CD4-positive, CD25-positive, alpha-beta regulatory T cell (primary cell): ENCODE measurements at places on chromosomes 12 and 14. TPM values are rescaled to one million over a fixed set of nuclear protein-coding genes. Genes with fewer than 3 reads are reported as not detected.
A peak's percentile ranks its signal among the peaks of the same experiment; 100 is the strongest.

- H3K4me3 ChIP-seq, result no peak overlapping the region
- H3K27me3 ChIP-seq, result no peaks in the 10 kb centered on the region
- H3K4me1 ChIP-seq, result peaks cover 8% of the 10 kb centered on the region
Measured at GRCh38 chr12:546265-546919, 86.7 kb downstream of the B4GALNT3 start.

Gene HOXC10
- not detected for polyA plus RNA-seq

GRCh38 chr14:52949711-52950409 is 990 bp downstream of the FERMT2 start:
- peaks cover 26% of the 10 kb centered on the region for H3K4me1 ChIP-seq
- no peaks in the 10 kb centered on the region for H3K36me3 ChIP-seq
- no peak for DNase-seq
- peak overlapping the region; percentile 75 for H3K4me3 ChIP-seq
- no peak overlapping the region for H3K27ac ChIP-seq
- H3K27me3 ChIP-seq, result peaks cover 47% of the 10 kb centered on the region

DNA sequence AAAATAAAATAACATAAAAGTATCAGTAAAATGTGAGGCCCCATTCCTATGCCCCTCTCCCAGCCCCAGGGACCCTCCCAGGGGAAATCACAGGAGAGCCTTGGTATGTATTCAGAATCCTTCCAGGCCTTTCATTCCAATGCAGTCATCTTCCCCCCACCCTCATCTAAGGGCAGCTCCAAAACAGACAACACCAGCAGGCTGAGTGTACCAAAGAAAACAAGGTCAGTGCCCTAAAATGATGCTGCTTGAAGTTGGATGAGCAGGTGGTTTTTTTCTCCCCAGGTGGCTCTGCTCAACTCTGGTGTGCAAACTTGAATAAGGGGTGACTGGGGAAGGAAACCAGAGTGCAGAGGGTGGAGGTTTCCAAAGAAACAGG is 56.2 kb downstream of the TSPAN9 start:
- DNase-seq, result no peak
- H3K27me3 ChIP-seq, result peaks cover 7% of the 10 kb centered on the region
- peaks cover 13% of the 10 kb centered on the region for H3K4me1 ChIP-seq
- no peak overlapping the region for H3K27ac ChIP-seq
- no peak overlapping the region for H3K4me3 ChIP-seq
- H3K36me3 ChIP-seq, result no peaks in the 10 kb centered on the region

DNA sequence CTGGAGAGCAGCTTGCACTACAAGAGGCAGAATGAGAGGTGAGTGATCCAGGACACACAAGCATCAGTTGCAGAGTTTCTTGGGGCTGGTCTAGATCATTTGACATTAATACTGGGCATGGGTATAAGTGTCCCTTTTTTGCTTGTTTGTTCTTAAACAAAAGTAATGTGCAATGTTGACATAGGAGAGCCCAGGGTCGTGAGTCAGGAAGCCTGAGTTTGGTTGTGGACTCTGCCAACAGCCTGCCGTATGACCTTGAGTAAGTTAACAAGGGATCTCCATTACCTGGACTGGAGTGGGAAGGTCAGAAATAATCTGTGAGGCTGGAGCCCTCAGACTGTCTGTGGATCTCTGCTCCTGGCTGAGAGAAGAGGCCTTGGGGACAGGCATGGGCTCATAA is 170.3 kb downstream of the KCNA5 start:
- H3K4me3 ChIP-seq, result no peak overlapping the region
- H3K36me3 ChIP-seq, result no peaks in the 10 kb centered on the region
- no peak for DNase-seq
- no peaks in the 10 kb centered on the region for H3K4me1 ChIP-seq
- H3K27me3 ChIP-seq, result no peaks in the 10 kb centered on the region

Gene MGST1
- not detected for polyA plus RNA-seq

DNA sequence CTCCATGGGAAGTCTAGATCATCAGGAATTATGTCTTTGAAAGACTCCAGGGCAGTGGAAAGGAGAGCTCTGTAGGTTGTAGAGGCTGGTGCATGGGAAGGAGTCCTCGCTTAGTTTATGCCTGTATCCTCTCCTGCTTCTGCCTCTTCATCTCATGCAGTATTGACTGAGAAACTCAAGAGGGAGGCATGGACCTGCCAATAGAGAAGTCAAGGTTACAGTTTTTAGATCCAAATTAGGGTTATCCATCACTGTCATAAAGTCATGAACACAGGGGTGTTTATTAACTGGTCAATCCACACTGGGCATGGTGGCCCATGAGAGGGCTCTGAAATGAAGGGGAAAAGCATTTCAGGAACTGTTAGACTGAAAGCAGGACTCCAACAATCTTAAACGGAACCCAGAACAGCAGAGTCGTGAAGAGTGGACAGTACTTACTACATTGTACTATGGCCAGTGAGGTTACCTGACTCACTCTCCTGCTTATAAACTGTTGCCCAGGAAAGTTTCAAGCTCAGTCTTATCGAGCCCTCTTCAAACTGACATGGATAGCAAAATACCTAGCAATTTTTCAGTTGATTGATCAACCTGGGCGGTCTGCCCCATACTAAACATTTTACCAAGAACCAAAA is 30.1 kb upstream of the DHRS7 start:
- no peak for DNase-seq
- H3K27me3 ChIP-seq, result no peaks in the 10 kb centered on the region
- no peaks in the 10 kb centered on the region for H3K4me1 ChIP-seq
- H3K4me3 ChIP-seq, result no peak overlapping the region

Gene TAS2R50
- not detected for polyA plus RNA-seq

Gene SMIM41
- not detected for polyA plus RNA-seq
